ENCODE measurements at places on chromosomes 12 and 14.

GRCh38 chr12:47192051-47192450 lies 112.3 kb upstream of the AMIGO2 start:
- DNase-seq: no peak

- no peak for DNase-seq
Measured at GRCh38 chr14:61954306-61954705, 192.1 kb downstream of the SNAPC1 start.

GRCh38 chr14:52776816-52777215 lies 14.6 kb downstream of the GNPNAT1 start:
- DNase-seq: no peak

- DNase-seq: no peak
Measured at GRCh38 chr12:22366181-22366580, 31.7 kb upstream of the ST8SIA1 start.

DNA sequence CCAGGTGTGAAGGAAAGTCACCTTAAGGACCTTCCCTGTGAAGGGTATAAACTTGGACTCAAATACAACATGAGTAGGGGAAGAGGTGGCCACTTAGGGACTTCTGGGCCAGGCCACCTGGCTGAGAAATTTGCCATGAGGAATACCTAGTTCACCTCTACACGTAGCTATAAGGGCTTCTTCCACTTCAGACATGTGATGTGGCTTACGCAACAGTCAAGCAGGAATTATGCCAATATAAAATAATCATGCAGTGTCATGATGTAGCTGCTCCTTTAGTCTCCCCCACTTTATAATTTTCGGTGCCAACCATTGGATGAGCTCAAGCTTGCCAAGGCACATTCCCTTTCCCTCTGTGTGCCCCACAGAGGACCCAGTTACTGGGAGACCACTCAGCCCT lies 166.6 kb upstream of the BCL2L14 start:
- DNase-seq: no peak

DNA sequence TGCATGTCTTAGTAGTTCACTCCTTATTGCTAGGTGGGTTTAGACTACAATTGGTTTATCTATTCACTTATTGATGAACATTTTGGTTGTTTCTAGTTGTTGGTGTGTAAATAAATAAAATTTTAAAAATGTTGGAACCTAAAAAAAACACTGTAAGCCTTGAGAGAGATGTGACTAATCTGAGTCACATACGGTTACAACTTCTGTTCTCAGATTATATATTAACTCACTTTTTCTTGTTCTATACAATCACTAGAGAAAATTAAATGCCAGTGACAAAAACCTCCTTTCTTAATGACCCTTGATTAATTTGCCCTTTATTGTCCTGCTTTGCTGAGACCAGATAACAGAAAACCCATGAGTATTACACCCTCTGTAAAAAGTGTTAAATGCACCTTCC lies 7.1 kb upstream of the TDG start:
- no peak for DNase-seq

DNA sequence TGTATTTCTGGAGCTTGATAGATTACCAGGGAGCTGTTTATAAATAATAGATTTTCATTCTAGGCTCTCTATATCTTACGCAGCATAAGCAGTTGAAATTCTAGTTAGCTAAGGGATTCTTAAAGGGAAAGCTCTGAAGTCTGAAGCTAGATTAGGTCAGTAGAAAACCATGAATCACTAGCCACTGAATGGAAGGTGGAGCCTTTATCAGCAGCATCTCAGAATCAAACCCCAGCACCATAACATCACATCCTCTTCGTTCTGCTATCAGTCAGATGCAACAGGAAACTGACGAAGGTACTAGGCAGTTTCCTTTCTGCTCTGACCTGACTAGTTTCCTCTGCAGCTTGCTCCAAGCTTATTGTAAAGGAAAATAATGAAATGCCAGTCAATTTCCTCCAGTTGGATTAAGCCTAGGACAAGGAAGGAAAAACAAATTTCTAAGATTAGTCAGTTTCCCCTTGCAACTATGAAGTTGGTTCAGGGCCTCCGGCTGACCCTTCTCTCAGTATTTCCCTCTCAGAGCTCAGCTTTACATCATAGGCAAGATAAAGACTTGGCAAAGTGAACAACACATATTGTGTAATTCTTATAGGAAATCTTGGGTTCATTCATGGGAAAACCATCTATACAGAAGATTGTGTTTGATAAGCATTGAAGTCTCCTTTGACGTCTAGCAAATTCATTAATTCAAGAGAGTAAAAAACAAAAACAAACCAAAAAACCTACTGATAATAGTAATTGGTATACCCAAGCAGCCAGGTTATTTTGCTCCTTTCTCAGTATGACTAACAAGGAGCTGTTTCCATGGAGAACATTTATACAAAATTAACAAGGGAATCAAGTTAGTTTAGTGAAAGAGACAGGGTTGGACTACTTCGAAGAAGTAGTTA lies 43.4 kb upstream of the CFAP54 start:
- DNase-seq: no peak

GRCh38 chr12:124537525-124538193 lies 29.8 kb downstream of the NCOR2 start:
- DNase-seq: peak; percentile 72

DNA sequence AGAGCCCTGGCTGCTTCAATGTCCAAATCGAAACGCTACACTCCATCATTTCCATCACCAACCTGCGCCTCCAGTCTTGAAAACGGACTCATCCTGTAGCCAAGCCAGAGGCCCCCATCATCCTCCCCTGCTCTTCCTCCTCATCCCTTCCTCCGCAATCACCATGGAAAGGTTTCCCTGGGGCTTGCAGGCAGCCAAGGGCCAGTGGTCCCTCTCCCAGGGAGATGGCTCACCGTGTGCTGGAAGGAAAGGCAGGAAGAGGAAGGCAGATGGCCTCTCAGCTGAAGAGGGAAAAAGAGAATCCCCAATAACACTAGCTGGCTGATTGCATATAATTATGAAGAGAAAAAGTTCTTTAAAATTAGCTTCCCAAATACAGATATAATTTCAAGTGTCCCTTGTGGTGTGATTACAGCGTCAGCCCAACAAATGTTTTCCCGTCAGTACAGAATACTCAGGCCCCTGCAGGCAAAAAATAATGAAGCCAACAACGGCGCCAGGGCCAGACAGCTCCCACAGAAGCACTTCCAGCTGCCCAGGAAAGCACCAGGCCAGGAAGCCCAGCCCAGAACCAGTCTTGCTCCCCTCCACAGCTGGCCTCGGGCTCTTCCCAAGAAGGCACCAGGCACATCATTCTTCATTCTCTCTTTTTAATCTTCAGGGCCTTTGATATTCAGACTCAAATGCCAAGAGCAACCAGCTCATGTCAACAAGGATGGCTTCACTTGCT lies 24.7 kb downstream of the ITPK1 start:
- no peak for DNase-seq

DNA sequence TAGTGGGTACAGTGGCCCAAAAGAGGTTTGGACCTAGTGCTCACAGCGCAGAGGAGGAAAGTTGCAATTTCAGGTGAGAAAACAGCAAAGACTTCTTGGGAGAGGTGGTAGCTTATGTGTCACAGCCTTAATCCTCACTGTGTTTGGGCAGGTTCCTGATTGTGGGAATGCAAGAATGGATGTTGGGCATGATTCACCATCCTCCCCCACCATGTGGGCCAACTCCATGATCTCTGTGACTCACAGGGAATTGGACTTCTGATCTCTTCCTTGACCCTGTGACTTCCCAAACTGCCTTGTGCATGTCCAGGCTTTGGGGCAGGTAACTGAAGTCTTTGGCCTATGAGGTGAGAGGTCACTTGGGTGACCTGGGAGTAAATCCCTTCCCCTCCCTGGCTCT lies 1.8 kb upstream of the CHST11 start:
- DNase-seq: no peak

- no peak for DNase-seq
Measured at GRCh38 chr14:32985866-32986265, 47.2 kb downstream of the NPAS3 start.

- no peak for DNase-seq
Measured at GRCh38 chr12:111412830-111413441, 7.2 kb downstream of the SH2B3 start.

- DNase-seq: peak; percentile 83
Measured at GRCh38 chr12:63196168-63196567, 45.2 kb upstream of the AVPR1A start.

- no peak for DNase-seq
Measured at GRCh38 chr12:108430245-108430644, 84.8 kb upstream of the FICD start.

- DNase-seq: no peak
Measured at GRCh38 chr12:61821381-61821780, 438.8 kb upstream of the USP15 start.

GRCh38 chr12:93134175-93134890 lies 205.2 kb upstream of the EEA1 start:
- no peak for DNase-seq

DNA sequence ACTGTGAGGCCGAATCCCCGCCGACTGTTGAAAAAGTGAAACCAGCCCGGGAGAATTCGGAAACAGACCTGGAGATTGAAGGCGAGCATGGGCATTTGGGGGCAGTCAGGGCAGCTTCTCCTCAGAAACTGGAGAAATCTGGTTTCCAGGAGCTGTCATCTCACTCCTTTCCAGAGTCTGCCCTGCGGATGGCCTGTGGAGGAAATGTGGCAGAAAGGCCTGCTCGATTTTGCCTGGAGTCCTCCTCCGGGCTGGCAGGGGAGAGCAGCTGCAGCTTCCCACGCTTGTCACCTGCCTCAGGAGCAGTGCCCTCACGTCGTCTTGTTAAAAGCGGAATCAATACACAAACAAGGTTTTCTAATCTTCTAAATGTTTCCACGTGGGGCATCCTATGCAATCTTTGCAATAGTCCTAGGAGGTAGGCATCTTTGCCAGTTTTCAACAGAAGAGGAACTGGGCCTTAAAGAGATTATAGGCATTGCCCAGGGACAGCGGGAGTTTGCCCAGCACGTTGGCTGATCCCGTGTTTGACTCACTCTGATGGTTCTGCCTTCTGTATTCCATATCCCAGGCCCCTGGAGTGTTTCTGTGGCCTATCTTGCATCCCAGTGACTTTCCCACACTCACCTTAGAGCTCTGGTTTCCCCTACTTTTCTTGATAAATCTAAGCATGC lies 2.3 kb downstream of the LRRC74A start:
- DNase-seq: no peak

GRCh38 chr12:132084621-132085290 lies 59.4 kb downstream of the DDX51 start:
- no peak for DNase-seq

DNA sequence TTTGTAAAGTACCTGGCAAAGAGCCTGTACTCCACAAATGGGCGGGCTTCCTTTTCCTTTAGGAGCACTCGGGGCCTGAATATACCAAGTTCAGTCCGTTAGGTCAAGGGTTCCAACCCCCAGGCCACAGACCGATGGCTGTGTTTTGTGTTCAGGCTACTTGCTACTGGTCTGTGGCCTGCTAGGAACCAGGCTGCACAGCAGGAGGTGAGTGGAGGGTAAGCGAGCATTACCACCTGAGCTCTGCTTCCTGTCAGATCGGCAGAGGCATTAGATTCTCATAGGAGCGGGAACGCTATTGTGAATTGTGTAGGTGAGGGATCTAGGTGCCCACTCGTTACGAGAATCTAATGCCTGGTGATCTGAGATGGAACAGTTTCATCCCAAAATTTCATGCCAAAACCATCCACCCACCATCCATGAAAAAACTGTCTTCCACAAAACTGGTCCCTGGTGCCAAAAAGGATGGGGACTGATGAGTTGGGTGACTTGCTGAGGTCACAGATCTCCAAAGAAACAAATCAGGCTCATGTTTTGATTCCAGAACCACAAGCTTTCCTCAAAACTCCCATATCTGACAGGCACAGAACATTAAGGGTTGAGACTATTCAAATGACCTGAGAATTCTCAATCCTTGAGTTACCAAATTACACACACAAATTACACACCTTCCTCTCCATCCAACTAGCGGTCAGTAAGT lies 4.2 kb downstream of the CSRP2 start:
- DNase-seq: no peak

DNA sequence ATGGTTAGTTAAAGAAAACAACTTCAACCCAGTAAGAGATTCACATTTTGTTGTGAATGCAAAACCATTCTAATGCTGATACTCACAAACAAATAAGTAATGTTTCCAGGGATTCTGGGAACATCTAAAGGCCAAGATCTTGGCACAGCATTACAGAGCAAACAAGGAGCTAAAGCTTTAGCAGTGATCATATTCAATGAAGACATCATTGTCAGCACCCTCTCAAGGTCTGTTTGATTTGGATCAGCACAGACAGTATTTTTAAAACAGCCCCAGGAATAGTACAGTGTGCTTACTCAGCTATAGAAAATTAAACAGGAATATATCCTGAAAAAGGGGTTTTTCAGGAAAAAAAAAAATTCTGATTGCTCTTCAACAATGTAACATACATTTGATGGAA lies 71.4 kb downstream of the TMEM260 start:
- DNase-seq: no peak

DNA sequence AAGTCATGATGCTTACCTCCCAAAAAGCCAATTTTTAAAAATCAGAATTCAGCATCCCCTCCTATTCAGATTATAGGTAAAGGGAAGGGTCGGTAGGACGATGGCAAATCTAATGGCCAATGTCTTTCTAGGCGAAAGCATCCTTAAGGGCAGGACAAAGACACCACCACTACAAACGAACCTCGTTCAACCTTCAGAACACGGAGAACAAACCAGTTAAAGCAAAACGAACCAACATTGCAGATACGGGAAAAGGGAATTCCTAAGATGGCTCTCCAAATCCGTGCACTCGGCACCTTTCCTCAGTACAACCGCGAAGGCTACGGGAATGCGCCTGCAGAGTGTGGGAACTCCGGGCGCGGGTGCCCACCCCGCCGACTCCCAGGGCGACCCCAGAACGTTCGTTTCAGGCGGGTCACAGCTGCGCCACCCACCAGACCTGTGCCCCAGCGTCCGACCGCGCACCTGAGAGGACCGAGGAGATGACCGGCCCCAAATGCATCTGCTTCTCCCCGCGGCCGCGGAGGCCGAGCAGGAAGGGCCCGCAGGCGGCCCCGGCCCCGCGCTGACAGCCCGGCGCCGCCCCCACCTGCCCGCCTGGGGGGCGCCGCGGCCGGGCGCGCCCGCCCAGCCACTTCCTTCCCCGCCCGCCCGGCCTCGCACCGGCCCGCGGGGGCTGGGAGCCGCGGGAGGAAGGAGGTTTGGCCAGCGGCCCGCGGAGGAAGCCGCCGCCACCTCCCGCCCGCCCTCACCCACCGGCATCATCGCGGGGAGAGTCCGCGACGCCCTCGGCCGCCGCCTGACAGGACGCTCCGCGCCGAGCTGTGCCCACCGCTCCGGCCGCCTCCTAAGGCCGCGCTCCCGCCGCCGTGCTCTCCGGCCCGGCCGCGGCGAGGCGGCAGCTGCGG lies 578 bp downstream of the PPP1R13B start:
- peak; percentile 29 for DNase-seq

DNA sequence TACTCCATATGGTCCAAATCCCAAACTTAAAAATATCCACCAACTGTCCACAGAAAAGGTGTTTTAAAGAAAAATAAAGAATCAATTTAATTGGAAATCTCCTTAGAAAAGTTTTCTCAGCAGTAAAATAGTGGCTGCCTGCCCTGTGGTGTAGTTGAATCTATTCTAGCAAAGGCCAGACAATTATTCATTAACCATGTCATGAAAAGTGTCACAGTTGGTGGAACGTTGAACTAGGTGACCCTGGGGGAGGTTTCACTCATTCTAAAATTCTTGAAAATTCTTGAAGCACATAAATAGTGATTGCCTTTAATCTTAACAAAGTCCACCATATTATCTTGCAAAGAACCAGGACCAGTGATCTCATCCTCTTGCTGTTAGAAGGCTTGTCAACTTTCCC lies 78.4 kb upstream of the GZMB start:
- DNase-seq: no peak

- no peak for DNase-seq
Measured at GRCh38 chr12:105018776-105019175, 32.7 kb downstream of the NOPCHAP1 start.

- DNase-seq: no peak
Measured at GRCh38 chr12:123278101-123278627, 6.5 kb upstream of the CDK2AP1 start.

Data from posterior cingulate gyrus (tissue), 11 donors.